LHCN-M2 (cell line): ENCODE measurements at places on chromosomes 13 and 19.

GRCh38 chr19:10432736-10433130, 12.4 kb downstream of the PDE4A start:
- no peak for DNase-seq

DNA sequence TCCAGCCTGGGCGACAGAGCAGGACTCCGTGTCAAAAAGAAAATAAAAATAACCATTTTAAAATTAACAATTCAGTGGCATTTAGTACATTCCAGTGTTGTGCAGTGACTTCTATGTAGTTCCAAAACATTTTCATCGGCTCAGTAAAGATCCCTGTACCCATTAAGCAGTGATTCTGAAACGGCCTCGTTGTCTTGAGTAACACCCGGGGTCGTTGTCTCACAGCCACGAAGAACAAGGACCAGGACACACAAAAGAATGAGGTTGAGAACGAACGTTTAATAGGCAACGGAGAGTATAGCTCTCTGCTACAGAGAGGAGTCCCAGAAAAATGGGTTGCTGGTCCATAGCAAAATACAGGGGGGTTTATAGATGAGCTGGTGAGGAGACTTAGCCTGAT, 2.4 kb upstream of the TMED1 start:
- no peak for DNase-seq

DNA sequence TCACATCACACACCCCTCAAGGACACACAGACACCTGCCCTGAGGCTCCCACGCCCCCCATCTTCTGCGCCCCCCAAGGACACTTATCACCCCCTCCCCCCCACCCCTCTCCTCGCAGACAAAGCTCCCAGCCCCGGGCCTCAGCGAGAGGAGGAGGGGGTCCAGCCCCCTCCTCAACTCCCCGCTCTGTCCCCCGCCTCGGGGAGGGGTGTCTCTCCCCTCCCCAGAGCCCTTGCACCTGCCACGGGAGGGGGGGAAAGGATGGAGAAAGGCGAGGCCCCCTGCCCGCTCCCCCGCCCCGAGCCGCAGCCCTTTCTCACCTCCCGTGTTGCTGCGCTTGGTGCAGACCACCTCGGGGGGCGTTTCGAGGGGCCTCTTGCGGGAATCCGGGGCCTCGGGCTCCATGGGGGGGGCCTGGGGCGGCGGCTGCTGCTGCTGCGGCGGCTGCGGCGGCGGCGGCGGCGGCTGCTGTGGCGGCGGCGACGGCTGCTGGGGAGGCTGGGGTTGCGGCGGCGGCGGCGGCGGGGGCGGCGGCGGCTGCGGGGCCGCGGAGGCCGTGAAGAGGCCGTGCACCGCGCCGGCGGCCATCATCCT, 621 bp downstream of the NOVA2 start:
- DNase-seq: no peak

- peak; percentile 68 for DNase-seq
These were observed 62.6 kb downstream of the KDM4B start for GRCh38 chr19:5031231-5032100.

GRCh38 chr13:98541701-98542203, 35.2 kb downstream of the STK24 start:
- DNase-seq: no peak

DNA sequence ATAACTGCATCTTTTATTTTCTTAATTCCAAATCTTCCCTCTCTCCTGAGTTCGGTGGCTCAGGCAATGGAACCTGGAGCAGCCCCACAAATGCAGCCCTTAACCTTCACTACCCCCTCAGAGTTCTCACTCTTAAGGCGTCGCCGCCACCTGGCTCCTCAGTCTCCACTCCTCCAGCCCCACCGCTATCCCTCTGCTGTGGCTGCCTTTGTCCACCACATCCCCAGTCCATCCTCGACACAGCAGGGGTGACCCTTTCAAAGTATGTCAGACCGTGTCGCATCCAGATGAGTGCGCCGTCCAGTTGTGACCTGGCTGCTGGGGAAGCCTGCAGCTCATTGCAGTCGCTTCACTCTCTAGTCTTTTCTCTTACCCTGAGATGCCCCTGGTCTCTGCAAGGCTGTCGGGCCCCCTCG, 1.0 kb downstream of the SPPL2B start:
- DNase-seq: no peak

- DNase-seq: no peak
These were observed 15.1 kb upstream of the PDX1 start for GRCh38 chr13:27904719-27905118.

DNA sequence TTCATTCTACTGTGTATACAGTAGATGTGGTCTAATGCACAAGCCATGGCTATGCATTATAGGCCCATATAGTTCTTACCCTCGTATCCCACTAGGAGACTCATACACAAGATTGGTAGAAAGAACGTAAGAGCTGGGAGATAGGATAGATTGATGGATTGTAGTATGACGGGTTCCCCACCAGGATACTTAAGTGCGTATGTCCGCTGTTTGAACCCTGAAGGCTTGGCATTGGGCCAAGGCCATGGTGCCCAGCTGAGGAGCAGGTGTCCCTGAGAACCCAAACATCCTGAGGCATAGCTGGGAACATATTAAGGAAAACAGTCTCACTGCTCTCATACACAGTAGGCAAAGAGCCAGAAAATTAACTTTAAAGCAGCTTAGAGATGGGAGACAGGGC, 617.5 kb upstream of the KLF12 start:
- no peak for DNase-seq

DNA sequence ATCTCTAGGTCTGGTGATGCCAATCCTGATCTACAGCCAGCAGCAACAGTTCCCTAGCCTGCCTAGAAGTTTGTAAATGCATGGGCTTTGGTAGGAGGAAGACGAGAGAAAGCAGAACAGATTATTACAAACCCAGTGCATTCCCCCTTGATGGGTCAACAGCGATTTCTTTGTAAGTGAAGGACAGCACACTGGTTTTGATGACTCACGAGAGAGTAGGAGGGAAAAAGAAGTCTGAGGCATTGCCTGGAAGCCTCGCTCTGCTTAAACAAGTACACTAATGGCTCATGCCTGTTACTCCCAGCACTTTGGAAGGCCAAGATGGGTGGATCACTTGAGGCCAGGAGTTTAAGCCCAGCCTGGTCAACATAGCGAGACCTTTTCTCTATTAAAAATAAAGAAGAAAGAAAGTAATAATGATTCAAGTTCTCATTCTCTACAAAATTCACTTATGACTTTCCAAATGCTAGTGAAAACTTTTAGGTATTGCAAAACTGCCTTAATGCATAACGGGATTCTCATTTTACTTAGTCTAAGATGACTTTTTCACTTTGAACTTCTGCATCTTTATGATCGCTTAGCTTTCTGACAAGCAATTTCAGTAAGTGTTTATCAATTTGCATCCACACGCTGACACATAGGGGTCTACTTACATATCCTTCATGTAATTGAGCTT, 47.7 kb upstream of the USPL1 start:
- peak; percentile 95 for DNase-seq

DNA sequence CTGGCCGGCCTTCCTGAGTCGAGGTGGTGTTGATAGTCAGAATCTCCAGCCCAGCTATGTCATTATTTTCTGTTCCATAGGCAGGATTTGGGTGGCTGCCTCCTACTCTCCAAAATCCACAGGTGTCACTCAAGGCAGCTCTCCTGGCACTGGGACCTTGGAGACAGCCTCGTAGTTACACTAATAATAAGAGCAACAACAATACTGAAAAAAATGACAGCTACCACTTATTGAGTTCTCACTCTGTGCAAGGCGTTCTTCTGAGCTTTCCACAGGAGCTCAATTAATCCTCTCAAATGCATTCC, 12.2 kb upstream of the KLK12 start:
- no peak for DNase-seq

- DNase-seq: no peak
These were observed 622 bp upstream of the FXYD5 start for GRCh38 chr19:35153701-35154524.

DNA sequence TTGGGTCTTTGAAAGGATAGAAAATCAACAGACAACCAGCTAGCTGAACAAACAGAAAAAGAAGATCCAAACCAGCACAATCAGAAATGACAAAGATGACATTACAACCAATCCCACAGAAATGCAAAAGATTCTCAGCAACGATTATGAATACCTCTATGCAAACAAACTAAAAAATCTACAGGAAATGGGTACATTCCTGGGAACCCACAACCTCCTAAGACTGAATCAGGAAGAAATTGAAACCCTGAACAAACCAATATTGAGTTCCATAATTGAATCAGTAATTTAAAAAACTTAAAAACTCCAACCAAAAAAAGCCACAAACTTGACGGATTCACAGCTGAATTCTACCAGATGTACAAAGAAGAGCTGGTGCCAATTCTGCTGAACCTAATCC, 20.9 kb upstream of the C1QTNF9B start:
- no peak for DNase-seq

GRCh38 chr19:38015216-38015615, 108.2 kb downstream of the SIPA1L3 start:
- no peak for DNase-seq

- no peak for DNase-seq
These were observed 155.2 kb downstream of the LIG4 start for GRCh38 chr13:108060111-108060510.

DNA sequence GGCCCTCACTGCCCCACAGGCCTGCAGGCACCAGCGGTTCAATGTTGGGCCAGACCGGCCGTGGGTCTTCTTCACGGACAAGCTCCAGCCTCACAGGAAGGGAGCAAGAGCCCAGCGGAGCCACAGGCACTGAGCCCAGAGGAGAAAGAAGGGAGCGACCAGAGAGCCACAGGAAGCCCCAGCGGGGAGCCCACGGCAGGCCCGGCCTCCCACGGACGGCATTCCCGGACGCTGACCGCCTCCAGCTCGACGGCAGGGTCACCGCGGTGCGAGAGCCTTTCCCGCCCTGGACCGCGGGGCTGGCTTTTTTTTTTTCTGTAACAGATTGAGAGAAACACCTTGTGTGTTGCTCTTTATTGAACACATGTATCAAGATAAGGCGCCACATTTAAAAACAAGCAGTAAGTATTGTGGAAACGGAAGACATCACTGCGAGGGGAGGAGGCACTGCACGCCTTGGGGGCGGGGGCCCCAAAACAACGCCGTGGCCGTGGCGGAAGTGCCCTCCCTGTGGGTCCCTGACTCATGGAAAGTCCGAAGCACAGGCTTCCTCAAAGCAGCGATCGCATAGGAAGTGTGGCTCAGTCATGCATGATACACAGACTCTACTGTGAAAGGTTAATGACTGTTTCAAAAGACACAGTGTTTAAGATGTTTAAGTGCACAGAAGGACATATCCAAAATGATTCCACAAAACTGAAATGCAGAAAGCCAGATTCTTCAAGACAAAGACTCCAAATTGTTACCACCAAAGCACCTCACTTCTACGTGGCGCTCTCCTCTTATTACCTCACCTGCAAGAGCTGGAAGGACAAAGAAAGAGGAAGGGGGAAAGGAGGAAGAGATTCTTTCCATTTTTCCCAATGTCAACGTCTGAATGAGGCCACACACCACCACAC, 3.5 kb downstream of the RASA3 start:
- peak; percentile 92 for DNase-seq

GRCh38 chr13:43115141-43115540, 91.8 kb downstream of the DNAJC15 start:
- no peak for DNase-seq

- DNase-seq: no peak
These were observed 144.1 kb upstream of the SERP2 start for GRCh38 chr13:44229371-44230030.

GRCh38 chr19:7492558-7492957, 3.7 kb upstream of the PEX11G start:
- no peak for DNase-seq

DNA sequence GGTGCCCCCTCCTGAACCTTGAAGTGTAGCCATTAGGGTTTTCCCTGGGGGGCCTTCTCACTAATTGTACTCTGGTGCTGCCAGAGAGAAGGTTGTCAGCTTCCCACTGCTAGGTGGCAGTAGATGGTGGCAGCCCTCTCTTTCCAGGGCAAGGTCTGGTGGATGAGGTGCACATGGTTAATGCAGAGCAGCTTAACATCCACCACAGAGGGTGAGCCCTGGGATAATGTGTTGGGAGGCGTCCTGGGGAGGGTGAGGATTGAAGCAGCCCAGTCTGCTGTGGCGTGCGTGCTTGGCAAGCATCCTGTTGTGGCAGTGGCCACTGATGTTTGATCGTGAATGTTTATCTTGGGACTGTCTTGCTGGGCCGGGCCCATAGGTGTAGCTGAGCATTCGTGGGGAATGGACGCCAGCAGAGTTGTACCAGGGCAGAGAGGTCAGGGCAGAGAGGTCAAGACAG, 5.8 kb downstream of the EGLN2 start:
- no peak for DNase-seq

GRCh38 chr19:48992581-48993174, 431 bp downstream of the GYS1 start:
- no peak for DNase-seq

- no peak for DNase-seq
These were observed 278.3 kb downstream of the TEX29 start for GRCh38 chr13:111598747-111599146.

DNA sequence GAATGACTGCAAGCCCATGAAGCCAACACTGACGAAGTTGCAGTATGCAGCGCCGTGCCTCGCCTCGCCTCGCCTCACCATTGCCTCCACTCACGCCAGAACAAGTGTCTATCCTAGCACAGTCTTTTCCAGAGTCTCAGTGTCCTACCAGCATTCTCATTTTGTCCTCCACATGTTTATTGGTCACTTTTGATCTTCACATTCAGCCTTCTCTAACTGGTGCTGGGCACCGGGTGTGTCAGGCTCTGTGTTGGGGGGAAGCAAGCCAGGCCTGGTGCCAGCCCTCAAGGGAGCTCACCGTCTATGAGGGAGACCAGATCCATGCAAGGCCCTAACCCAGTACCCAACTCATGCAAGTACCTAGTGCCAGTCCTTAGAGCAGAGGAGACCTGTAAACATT, 69.7 kb upstream of the GPR183 start:
- DNase-seq: no peak

DNA sequence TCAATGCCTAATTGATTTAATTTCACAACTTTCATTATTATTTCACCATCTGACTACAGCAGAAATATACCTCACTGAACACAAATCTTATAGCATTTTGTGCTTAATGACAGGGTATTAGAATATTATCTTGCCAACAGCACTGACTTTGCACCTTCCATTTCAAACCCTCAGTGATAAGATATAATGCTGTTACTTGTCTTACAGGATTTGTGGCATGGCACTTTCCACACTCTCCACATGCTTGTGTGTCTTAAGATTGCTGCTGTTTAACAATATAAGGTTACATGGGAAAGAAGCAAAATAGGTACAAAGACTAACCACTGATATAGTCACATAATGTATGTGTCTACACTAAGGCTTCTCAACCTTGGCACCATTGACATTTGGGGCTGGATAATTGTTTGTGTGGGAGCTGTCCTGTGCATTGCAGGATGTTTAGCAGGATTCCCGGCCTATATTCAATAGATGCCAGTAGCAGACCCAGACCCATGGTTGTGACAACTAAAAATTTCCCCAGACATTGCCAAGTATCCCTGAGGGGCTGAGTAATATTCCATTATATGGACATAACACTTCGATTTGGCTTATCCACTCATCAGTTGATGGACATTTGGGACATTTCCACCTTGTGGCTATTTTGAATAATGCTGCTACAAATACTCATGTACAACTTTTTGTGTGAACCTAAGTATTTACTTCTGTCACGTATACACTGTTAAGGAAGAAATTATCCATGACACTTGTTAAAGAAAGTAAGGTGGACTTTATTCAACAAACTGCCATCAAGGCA, 5.7 kb upstream of the DIAPH3 start:
- DNase-seq: no peak
